Smooth muscle cell of the brain vasculature (primary cell): ENCODE measurements at places on chromosomes 11 and 22.

- no peak for DNase-seq
Measured at GRCh38 chr22:37566903-37567798, 6.9 kb downstream of the CDC42EP1 start.

GRCh38 chr11:44096360-44097185 lies 1.1 kb downstream of the EXT2 start:
- DNase-seq = no peak

- no peak for DNase-seq
Measured at GRCh38 chr11:64364911-64365310, 5.9 kb downstream of the RPS6KA4 start.

GRCh38 chr11:69210310-69211035 lies 54.7 kb downstream of the SMIM38 start:
- no peak for DNase-seq

DNA sequence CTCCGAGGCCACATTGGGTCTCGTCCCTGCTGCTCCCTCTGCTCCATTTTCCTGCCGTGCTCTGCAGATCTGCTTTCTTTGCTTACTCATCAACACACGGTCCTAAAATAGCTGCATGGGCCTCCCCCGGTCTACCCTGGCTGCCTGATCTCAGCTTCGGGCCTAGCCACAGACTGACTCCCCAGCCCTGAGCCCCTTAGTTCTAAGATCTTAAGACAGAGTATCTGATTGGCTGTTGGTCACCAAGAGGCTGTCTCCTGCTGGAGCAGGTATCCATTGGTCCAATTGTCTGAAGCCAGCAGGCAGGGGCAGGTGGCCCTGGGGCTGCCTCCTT lies 53.7 kb upstream of the NECTIN1 start:
- no peak for DNase-seq

DNA sequence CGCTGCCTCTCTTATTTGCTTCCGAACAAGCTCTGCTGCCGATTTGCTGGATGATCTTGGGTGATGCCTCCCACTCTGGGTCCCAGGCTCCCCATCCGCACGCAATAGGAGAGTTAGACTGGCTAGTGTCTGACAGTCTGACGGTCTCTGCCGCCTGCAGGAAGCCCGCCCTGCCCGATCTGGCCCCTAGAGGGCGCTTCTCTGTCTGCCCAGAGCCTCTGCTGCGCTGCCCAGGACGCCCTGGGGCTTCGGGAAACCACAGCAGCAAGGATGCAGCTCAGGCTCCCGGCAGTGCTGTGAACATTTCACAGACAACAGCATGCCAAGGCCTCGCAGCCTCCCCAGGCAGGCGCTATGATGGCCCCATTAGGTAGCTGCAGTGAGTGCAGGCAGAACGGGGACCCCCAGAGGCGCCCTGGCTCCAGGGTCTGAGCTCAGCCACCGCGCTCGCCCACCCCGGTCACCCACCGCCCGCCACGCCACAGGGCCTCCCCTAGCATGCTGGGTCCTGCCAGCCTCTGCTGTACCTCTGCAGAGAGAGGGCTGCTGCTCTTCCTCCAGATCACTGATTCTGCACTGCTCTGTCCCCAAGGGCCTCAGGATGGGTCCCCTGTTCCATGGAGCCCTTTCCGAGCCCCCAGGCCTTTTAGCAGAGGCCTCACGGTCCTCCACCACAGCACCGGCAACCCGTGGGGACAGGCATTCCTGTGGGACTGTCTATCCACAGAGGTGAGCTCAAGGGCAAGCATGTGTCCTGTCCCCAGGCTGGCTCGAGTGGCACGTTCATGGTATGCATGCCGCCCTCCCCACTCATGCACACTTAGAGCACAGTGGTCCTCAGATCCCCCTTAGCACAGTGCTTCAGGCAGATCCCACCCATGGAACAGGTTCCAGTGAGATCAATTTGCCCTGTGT lies 4.3 kb upstream of the BAIAP2L2 start:
- peak; percentile 74 for DNase-seq

GRCh38 chr22:22195265-22196017 lies 49.1 kb upstream of the VPREB1 start:
- no peak for DNase-seq
